ENCODE measurements at places on chromosomes 12 and 14. TPM values are rescaled to one million over a fixed set of nuclear protein-coding genes. Genes with fewer than 3 reads are reported as not detected.

The SCN8A gene
- 40.0 TPM for total RNA-seq

The DACT1 gene
- 0.46 TPM for total RNA-seq

The SLC38A4 gene
- total RNA-seq = not detected

The GALNT8 gene
- not detected for total RNA-seq

The RAD9B gene
- 0.30 TPM for total RNA-seq

The LRP1-AS gene
- not detected for total RNA-seq

The DPF3 gene
- 3.3 TPM for total RNA-seq

The SNRPF gene
- 37.4 TPM for total RNA-seq

The GALC gene
- 16.0 TPM for total RNA-seq

The MOK gene
- 1.5 TPM for total RNA-seq

The RNASE7 gene
- not detected for total RNA-seq

The HOTAIR gene
- not detected for total RNA-seq

The ACSS3 gene
- total RNA-seq = 0.30 TPM

The RNF212B gene
- total RNA-seq = not detected

The KIF26A gene
- total RNA-seq = 4.4 TPM

The LMNTD1 gene
- not detected for total RNA-seq

The SYT10 gene
- not detected for total RNA-seq

Measured in epithelial cell of umbilical artery (primary cell).